Smooth muscle cell of the pulmonary artery (primary cell): ENCODE measurements at places on chromosomes 1 and 21. TPM values are rescaled to one million over a fixed set of nuclear protein-coding genes. Genes with fewer than 3 reads are reported as not detected.

RSRP1 gene
- 86.8 and 103 TPM in 2 replicates for total RNA-seq

HPCAL4 gene
- total RNA-seq: not detected in 2 replicates

BSND gene
- total RNA-seq: not detected in 2 replicates

MANEAL gene
- 1.1 and 1.3 TPM in 2 replicates for total RNA-seq

SEMA4A gene
- 1.6 and 2.7 TPM in 2 replicates for total RNA-seq

PPIAL4G gene
- not detected in 2 replicates for total RNA-seq

CFHR5 gene
- total RNA-seq: not detected in 2 replicates

XCL2 gene
- total RNA-seq: not detected in 2 replicates

FLG gene
- total RNA-seq: under 0.01 and 0.23 TPM in 2 replicates

OPTC gene
- total RNA-seq: not detected in 2 replicates

OR2L8 gene
- total RNA-seq: not detected in 2 replicates

CXADR gene
- 0.91 and 2.2 TPM in 2 replicates for total RNA-seq

KRTAP19-5 gene
- total RNA-seq: not detected in 2 replicates

OLFML2B gene
- total RNA-seq: 2.2 and 19.4 TPM in 2 replicates

HMGN1 gene
- 108 and 121 TPM in 2 replicates for total RNA-seq

SPRR2D gene
- not detected in 2 replicates for total RNA-seq

COPA gene
- 367 and 385 TPM in 2 replicates for total RNA-seq

ST6GALNAC3 gene
- total RNA-seq: 0.26 and 0.36 TPM in 2 replicates

KIF21B gene
- total RNA-seq: 0.13 and 0.91 TPM in 2 replicates

CELA3A gene
- total RNA-seq: not detected in 2 replicates

BACE2 gene
- 120 and 146 TPM in 2 replicates for total RNA-seq

SH3BGR gene
- 5.3 and 6.0 TPM in 2 replicates for total RNA-seq

TEDDM1 gene
- total RNA-seq: not detected in 2 replicates

GPA33 gene
- total RNA-seq: not detected in 2 replicates

OR2L13 gene
- total RNA-seq: not detected in 2 replicates

SPATC1L gene
- 4.4 and 9.1 TPM in 2 replicates for total RNA-seq

NTMT2 gene
- total RNA-seq: not detected in 2 replicates
